ENCODE measurements at places on chromosomes 3 and 15.

GRCh38 chr3:182787302-182788036 lies 5.8 kb upstream of the ATP11B start:
- peak; percentile 35 for DNase-seq

GRCh38 chr3:106620646-106621045 lies 751.8 kb upstream of the CBLB start:
- DNase-seq: no peak

DNA sequence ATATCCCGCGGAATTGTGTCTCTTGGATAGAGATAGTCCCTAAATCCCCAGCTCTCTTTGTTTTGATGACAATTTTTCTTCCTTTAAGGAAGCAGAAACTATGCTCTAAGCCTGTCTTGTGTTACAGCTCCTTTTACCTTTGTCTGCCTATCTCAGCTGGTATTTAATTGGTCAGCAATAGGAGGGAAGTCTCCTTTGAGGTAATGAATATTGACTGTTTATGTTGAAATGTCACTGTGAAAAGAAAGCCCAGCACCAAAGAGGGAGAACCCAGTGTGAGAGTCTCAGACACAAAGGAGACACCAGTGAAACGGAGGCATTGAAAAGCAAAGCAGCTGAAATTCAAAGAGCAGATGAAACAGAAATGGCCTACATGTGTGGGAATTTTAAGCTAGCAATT lies 372.6 kb downstream of the NR2F2 start:
- DNase-seq: no peak

DNA sequence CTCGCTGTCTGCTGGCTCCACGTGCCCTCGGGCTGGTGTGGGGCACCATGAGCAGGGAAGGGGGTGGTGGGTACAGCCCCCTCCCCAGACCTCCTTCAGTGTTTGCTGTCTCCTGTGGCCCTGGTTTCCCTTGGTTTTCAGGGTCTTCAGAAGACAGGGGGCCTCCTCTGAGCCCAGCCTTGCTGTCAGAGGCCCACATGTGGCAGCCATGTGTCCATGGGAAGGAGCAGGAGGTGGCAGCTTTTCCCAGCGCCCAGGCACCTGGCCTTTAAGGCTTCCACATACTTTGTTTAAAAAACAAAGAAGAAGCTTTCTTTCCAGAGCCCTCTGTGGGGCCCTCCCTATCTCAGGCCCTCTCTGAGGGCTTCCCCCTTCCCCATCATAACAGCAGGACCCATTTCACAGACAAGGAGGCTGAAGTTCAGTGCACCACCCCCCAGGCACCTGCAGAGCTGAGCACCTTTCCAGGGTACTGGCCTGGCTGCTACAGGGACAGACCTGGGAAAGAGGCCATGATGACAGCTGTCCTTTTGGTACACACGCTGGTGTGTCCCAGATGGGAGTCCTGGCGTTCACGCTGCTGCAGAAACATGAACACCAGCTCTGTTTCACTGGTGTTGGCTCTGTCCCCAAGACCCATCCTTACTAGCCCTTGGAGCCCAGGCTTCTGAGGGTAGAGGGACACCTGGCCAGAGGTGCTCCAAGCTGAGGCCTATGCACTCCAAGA lies 73.7 kb downstream of the DNAJB8 start:
- no peak for DNase-seq

DNA sequence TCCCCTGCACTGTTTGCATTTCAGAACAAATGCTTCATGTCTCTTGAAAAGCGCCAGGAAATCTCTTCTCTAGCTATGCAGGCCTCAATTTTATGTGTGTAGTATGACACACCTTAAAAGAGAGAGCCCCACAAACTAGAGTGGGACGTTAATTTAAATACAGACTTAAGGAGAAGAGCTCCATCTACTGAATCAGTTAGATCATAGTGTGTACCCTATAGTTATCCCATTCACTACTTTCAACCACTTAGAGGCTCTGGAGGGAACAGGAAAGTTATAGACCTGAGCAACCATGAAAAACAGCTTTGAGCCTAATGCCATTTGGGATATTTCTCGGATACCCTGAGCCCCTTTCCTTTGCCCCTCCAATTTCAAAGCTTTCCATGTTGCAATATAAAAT lies 153.7 kb downstream of the TIGIT start:
- DNase-seq: peak; percentile 41

DNA sequence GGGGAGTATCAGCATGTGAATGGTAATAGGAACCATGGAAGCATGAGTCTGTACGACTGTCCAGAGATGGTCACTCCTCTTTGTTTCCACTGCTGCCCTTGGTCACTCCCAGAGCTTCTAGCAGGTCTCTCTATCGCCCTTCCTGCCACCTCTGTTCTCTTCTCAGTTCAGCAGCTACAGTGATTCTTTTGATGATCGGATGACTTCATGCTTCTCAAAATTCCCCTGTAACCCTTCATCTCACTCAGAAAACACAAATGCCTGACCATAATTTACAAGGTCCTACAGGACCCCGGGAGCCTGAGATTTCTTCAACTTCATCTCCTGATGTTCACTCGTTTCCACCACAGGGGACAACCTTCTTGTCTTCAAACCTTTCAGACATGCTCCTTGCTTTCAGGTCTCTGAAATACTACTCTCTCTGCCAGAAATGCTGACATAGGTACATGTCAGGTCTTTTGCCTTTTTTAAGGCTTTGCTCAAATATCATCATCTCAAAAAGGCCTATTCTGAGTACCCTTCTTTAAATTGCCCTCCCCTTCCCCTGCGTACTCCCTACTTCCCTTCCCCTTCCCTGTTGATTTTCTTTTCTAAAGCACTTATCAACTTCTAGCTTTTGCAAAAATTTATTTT lies 42.1 kb upstream of the BHLHE40 start:
- DNase-seq: no peak

DNA sequence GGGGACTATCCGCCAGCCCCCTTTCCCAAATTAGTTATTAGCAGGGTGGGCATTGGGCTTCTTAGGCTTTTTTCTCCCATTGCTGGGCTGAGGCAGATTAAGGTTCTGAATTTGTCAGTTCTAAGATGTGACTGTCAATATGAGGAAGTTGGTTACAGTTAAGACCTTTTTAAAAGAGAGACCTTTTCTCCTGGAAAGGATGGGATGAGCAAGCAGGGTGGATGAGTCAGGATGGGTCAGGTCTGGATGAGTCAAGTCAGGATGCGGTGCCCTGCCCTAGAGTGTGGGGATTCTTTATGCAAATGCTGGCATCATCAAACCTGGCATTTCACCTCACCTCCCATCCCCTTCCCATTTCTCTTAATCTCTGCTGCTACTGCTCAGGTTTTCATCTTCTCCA lies 1.9 kb downstream of the AEN start:
- DNase-seq: peak; percentile 62

- no peak for DNase-seq
Observed at GRCh38 chr15:38048001-38048455, 113.6 kb downstream of the TMCO5A start.

DNA sequence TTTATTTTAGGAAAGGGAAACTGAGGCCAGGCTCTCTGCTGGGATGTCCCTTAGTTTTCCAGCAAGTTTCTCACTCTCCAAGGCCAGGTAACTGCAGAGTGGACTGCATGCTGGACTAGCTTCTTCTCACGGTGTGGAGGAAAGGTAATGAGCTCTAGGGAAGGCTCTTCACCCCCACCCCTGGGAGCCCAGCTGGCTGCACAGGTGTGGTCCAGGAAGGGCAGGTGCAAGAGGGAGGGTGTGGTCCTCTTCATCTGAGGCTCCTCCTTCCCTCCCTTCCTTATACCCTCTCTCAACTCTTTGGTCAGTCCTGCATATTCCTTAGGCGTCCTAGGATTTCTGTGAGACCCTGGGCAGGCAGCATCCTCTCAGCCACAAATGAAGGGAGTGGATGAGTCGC lies 33.9 kb downstream of the RNU5B-1 start:
- no peak for DNase-seq

- peak; percentile 32 for DNase-seq
Observed at GRCh38 chr3:197289726-197290125, 8.7 kb downstream of the DLG1 start.

DNA sequence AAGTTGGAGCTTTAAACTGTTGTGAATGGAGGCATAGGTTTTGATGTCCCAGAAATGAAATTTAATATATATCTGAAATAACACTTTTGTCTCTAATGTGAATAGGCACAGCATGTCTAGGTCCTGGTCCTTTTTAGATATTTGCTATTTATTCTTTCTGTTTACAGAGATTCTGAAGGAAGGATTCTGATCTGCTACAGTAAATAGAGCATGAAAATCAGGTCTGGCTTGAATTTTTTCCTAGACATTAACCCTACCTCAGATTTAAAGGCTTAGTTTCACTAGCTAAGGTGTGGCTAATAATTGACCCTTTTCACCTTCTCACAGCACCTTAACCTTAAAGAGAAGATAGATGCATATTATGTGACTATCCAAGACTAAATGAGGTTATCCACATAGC lies 48.0 kb upstream of the SYNPR start:
- DNase-seq: no peak

- no peak for DNase-seq
Observed at GRCh38 chr3:24407980-24408680, 86.5 kb downstream of the THRB start.

DNA sequence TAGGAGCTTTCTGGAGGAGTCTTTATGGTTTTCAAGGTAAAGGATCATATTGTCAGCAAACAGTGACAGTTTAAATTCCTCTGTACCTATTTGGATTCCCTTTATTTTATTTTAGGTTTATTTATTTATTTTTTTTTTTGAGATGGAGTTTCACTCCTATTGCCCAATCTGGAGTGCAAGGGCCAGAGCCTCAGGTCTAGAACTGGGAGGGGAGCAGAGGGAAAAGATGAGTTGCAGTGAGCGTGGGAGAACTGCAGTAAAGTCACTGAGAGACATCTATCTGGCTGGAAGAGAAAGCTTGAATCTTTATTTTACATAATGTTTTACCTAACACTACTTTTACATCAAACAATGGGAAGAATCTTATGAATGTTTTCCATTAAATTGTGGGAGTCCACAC lies 49.5 kb upstream of the GK5 start:
- peak; percentile 23 for DNase-seq

- no peak for DNase-seq
Observed at GRCh38 chr3:109943181-109943580, 605.8 kb upstream of the DPPA4 start.

DNA sequence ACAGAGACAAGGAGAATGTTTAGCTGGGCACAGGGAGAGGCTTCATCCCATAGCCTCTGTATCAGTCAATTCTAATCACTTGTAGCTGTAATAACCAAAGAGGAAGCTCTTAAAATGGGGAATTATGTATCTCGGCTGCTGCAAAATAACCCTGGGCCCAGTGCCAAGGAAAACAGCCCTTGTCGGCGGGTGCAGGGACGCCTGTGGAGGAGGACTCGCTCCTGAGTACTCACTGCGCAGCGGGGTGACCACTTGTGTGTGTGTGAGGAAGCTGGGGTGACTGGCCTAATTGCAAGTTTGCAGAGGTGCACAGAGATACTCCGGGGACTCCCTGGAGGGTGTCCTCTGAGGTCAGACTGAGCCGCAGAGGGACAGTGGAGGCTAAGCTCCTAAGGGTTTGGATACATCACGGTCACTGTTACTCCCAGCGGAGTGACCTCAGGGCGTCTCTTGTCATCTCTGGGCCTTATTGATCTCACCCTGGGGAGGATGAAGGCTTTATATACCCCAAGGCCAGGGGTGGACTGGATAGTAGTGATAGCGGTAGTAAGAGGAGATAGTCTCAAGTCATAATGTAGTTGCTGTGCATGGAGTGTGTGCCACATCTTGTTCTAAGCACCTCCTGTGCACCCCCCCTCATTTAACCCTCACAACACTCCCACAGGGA lies 37.2 kb downstream of the SLC6A6 start:
- DNase-seq: peak; percentile 96

DNA sequence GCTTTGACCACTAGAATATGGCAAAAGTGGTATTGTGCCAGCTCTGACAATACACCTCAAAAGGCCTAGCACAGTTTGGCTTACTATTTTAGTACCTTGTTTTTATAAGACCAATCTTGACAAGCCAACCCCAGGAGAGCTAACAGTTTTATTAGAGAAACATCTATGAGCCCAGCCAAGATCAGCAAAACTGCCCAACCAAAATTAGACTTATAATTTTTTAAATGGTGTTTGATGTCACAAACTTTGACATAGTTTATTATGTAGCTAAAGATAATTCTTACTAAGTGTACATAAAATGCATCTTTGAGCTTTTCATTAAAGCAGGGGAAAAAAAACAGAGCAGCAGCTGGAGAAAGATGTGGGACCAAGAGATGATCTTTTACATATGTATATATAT lies 537.5 kb downstream of the ZPLD1 start:
- no peak for DNase-seq

- DNase-seq: no peak
Observed at GRCh38 chr3:70684701-70685100, 372.3 kb upstream of the MDFIC2 start.

GRCh38 chr3:136929977-136930670 lies 27.7 kb upstream of the IL20RB start:
- peak; percentile 67 for DNase-seq

- no peak for DNase-seq
Observed at GRCh38 chr3:193621127-193621526, 28.1 kb downstream of the OPA1 start.

DNA sequence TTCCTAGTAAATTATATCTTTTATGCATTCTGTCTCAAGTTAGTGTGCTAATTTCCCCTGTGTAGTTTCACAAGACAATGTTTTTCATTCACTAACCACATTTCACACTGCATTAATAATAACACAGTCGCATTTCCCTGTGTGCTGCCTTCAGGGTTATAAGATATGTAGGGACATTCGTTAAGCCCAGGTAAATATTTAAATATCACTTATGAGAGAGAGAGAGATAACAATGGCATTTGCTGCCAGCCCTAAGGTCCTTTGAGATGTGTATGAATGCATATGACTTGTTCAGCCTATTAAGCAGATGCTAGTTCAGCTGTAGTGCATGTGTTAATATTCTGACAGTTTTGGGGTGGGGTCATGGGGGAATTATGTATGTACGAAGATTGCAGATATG lies 876.7 kb downstream of the NAALADL2 start:
- DNase-seq: no peak

DNA sequence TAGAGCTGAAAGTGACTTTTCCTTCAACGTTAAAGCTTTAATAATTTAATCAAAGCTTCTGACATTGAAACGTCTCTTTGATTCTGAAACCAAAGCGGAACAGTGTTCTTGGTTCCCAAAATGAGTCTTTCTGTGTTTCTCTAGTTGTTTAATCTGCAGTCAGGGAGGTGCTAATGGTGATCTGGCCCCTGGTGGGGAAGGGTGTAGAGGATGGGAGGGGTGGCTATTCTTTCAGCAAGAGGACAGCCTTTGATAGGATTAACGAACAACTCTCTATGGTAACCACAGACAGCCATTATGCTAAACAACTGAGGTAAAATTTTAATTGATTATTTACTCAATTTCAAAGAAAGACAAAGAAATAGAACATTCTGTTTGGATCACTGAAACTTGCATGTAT lies 79.9 kb upstream of the CADPS start:
- DNase-seq: no peak

- DNase-seq: no peak
Observed at GRCh38 chr3:18716821-18717220, 291.7 kb upstream of the SATB1 start.

DNA sequence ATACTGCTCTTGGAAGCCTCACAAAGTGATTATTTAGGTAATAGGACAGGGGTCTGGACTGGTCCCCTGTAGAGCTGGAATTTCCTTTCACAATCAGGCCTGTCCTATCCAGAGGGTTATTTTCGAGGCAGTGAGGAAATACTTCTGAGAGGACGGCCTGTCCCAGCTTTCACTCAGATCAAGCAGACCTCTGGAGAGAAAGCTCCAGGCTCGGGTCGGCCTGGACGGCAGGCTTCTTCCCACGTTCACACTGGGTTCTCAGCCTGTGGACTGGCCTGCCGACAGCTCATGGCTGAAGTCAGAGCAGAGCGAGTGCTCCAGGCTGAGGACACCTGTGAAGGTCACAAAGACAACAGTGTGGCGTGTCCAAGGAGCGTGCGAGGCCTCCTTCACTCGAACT lies 405.3 kb downstream of the VPS13C start:
- peak; percentile 96 for DNase-seq

GRCh38 chr3:173399044-173399443 lies 1.5 kb downstream of the NLGN1 start:
- DNase-seq: no peak

Measured in choroid plexus epithelial cell (primary cell).